T-helper 2 cell (primary cell): ENCODE measurements at places on chromosomes 2 and 18.

DNA sequence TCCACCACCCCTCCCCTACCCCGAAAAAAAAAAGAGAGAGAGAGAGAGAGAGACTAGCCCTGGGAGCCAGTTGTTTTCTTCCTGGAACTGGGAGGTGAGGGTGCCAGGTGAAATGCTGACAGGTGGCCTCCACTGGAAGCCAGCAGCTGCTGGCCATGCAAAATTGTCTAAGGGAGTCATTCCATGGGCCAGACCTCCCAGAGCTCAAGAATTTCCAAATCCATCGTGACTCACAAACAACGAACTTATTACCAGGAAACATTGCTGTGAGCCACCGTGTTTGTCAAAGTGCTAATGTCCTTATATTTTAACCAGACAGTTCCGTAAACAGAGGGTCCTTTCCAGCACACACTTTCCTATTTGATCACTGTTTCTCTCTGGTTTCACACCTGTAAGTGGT is 68.5 kb upstream of the PID1 start:
- no peak for DNase-seq

DNA sequence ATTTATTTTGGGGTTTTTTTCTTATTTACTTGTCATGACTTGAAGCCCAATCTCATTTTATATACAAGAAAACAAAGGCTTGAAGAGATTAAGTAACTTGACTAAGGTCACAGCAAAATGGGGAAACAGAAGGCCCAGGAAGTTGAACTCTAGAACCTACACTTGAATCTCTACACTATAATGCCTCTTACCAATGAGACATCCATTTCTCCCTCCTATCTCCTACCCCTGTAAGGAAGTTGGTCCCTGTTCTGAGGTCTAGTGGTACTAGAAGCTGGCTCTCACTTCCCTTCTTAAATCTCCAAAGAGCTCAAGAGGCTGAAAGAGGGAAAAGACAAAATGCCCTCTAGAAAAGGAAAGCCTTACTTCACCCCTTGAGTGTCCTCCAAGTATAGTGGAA is 25.5 kb upstream of the IHH start:
- DNase-seq = no peak

DNA sequence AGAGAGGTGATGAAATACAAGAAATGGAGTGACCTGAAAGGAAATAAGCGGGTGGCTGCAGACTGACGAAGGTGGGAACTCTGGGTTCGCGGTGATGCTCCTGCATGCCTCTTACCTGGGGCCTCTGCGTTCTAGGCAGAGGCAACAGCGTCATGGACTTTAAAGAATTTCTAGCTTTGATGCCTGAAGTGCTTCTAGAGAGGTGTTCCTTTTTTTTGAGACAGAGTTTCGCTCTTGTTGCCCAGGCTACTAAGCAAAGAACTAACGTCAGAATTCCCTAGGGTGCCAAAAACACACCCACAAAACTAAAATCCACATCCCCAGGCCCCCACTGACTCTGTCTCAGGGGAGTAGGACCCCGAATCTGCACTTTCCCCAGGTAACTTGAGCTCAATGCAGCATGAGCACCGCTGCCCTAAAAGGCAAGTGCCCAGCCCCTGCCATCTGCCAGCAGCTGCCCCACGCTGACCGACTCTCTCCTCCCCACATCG is 110.5 kb upstream of the ID2 start:
- no peak for DNase-seq

DNA sequence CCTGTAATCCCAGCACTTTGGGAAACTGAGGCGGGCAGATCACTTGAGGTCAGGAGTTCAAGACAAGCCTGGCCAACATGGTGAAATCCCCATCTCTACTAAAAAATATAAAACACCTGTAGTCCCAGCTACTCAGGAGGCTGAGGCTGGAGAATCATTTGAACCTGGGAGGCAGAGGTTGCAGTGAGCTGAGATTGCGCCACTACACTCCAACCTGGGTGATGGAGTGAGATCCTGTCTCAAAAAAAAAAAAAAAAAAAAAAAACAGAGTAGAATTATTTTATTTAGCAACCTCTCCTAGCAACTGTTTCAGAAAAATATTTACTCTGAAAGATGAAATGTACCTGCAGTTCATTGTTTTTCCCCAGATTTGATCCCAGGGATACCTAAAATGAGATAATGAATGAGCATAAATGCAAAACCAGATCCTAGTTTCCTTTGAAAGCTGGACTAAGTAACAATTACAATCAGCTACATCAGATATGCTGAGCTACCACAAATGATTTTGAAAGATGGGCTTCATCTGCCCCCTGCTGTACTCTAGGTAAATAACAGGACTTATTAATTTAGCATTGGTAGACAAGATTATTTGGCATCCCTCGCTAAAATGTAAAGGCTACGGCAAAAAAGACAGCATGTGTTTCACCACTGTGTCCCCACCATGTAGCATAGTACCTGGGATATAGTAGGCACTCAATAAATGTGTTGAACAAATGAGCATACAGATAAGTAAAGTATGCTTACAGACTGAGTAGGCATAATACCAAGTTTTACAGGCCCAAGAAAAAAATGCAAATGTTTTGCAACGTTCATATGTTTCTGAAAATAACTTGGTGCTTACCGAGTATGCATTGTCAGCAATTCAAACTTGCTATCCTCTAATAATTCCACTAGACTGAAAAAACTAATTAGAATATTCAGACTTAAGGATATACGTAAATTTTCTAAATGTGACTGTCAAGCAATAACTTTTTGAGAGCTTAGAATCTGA is 102.5 kb downstream of the ATL2 start:
- no peak for DNase-seq

DNA sequence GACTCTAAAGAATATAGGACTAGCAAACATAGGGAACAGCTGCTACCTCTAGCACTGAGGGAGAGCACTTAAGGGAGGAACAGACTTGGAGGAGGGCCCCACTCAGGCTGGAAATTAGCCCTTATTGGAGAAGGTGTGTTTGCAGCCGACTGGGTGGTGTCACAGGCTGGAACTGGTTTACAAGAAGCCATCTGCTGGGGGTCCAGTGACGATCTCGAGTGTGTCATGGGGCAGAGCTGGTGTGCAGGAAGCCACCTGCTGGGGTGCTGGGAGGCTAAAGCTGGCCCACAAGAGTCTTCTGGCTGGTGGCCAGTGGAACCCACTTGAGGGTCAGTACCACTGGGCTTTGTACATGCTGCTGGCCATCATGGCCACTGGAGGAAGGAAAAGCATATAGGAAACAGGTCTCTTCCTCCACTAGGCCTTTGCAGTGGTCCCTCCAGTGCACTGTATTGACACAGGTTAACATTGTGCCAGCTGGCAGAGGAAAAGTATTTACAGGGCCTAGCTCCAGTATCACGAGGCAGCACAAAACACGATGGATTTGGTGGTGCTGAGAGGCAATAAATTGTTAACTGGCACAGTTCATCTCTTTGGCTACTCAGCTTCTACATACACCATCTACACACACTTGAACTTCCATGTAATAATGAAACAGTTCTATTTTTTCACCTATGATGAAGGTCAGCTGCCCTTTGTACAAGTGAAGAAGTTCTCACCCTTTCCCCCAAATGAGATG is 43.6 kb downstream of the MAP3K20 start:
- no peak for DNase-seq

- DNase-seq = no peak
Observed at GRCh38 chr2:100742277-100743254, 77.4 kb upstream of the NPAS2 start.

DNA sequence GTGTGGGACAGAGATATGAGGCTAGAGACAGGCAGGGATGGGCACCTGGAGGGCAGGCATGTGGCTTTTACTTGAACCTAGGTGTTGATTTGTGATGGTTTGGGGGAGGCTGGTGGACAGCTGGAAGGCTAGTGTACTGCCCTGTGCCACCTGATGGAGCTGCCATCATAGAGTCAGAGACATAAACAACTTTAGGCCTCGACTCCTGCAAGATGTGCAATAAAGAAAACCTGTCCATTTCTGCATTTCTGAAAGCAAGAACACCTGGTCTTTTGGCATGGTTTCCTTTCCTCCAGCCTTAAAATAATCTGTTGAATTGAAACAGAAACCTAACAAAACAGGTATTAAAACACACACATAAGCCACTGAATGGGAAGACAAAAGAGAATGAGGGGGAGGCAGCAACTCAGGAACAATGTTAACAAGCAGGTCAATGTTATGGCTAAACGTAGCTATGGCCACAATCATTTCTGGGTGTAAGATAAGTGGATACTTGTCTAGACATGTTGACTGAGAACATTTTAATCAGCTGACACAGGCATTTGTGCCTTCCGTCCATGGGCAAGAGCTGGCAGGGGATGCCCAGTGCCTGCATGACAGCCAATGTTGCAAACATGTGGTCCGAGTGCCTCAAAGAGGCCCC is 87.8 kb downstream of the KCTD1 start:
- DNase-seq = no peak

GRCh38 chr2:240745962-240746361 is 54.3 kb downstream of the AQP12A start:
- DNase-seq = no peak

DNA sequence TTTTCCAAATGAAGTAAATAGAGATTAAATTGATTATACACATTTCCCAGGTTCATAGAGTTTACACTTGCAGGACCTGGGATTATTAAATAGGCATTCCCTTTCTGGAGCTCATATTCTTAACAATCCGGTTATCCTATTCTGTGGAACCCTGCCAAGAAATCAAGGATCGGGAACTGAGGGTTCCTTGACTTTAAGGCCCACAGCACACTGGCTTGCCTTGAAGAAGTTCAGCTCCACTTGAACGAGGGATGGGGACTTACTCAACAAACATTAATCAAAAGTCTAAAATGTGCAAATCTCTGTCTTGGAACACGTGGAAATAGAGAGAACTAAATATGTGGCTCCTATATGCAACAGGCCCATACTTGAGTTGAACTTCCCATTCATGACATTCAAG is 142.3 kb upstream of the RGPD4 start:
- no peak for DNase-seq
